ENCODE measurements at places on chromosomes 11 and 22.
A peak's percentile ranks its signal among the peaks of the same experiment; 100 is the strongest.

DNA sequence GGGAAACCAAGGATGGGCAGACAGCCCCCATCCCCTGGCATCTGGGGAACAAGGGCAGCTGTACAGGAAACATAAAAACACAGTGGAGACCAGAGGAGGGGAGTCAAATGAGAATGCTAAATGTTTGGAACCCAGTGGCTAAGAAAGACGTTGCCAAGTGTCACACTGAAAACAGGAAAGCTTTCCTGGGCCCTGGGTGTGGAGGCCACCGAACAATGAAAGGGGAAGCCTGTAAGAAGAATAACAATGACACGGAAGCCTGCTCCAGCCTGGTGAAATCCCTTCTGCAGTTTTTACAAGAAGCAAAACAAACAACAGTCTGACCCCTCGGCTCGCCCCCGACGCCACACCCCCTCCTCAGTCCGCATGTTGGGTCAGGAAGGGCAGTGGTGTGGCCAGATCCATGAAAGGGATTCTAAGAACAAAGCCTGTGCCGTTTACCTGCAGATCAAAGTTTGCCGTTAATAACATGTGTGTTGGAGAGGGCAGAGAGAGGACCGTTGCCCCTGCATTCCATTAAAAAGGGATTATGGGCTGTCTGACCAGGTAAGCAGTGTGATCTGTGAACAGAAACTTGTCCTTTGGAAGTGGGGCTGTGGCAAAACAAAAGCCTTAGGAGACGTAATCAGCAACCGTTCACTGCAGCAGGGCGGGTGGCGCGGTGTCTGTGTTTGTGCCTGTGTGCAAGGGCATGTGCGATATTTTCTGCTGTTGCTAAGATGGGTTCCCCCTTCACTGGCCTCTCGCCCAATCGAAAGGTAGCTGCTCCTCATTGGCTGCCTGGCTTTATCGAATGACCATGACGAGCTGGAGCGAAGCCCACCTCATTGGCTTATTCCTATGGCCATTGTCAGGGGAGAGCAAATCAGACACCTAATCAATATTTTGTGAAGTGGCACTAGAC, 113.7 kb upstream of the BLID start:
- no peak for DNase-seq

GRCh38 chr11:66912911-66913310, 45.3 kb downstream of the PC start:
- no peak for DNase-seq

DNA sequence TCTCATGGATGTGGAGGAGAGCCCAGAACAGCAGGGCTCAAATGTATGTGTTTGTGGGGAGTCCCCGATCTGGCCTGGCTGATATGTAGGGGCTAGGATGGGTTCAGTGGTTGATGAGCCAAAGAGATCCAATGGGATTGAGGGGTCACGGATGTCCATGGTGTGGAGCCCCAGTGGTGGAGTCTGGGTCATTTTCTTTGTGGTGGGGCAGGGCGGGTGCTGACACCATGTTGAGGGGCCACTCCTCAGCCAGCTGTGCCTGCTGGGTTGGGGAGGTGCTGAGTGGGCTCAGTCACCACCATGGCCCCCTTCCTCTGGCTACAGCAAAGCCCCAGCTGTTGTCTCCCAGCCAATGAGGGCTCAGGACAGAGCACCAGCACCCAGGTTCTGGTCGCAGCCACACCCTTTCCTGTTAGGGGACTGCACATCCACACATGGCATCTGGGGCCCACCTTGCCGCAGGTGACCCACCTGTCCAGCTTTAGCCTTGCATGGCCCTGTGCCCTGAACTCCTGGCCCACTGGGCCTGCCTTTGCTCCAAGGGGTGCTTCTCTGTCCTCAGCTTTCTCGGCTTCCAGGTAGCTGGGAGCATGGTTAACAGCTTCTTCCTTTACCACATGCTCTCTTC, 3.2 kb upstream of the GNAZ start:
- DNase-seq, result no peak

DNA sequence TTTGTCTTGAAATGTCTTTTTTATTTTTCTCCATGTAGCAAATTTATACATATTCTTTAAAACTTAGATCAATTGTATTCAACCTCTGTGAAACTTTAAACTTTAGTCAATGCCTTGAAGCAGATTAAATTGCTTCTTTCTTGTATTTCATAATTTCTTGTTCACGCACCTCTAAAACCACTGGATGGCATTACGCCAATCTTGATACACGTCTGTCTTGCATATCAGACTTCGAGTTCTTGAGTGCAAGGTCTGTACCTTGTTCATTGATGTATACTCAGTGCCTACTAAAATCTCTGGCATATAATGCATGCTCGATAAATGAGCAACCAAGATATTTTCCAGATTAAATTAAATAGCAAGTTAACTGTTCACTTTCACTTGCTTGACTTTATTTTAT, 236.8 kb downstream of the CASP12 start:
- DNase-seq, result no peak

DNA sequence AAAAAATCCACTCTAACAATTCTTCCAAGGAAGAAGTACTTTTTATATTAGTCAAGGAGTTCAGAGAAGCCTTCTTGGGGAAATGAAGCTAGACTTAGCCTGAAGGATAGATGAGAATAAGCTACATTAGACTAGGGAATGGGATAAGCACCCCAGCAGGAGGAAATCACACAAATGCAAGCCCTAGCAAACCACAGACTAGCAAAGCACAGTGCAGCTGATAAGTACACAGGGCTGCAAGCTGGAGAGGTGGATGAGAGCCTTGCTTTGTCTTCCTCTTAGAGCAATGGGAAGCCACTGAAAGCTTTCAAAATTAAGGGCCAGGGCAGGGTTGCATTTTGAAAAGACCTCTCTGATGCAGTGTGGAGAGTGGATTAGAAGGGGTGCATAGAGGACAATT, 946.2 kb downstream of the LRRC4C start:
- no peak for DNase-seq

DNA sequence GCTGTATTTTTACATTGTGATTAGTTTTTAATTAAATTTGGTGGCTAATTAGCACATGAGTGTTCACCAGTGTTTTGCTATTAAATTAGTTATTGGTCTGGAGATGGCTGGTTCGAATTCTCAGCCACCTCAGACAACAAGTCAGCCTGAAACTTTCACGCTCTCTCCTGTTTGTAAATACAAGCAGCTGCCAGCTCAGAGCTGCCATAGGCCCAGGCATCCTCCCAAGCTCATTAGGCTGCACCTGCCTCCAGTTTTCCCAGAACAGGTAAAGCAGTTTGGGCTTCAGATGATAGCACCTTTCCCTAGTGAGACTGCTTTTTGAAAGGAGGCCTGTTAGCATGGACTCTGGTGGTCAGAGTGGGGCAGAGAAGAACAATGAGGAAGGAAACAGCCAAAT, 156.8 kb downstream of the NAV2 start:
- DNase-seq, result no peak

DNA sequence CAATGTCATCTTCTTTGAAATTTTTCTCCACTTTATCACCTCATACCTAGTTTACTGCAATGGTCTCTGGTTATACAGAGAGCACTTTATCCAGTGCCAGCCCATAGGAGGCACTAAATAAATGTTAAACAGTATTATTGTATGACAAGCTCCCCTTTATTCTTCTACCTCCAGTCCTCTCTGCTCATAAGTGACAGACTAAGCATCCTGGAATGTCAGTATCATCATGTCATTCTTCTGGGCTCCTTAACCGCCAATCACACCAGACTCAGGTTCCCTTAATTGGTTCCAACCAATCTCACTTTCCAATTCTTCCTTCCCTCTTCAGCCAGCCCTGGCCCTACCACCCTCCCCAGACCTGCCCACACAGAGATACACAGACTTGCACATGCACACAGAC, 93.1 kb downstream of the RPL27A start:
- no peak for DNase-seq

DNA sequence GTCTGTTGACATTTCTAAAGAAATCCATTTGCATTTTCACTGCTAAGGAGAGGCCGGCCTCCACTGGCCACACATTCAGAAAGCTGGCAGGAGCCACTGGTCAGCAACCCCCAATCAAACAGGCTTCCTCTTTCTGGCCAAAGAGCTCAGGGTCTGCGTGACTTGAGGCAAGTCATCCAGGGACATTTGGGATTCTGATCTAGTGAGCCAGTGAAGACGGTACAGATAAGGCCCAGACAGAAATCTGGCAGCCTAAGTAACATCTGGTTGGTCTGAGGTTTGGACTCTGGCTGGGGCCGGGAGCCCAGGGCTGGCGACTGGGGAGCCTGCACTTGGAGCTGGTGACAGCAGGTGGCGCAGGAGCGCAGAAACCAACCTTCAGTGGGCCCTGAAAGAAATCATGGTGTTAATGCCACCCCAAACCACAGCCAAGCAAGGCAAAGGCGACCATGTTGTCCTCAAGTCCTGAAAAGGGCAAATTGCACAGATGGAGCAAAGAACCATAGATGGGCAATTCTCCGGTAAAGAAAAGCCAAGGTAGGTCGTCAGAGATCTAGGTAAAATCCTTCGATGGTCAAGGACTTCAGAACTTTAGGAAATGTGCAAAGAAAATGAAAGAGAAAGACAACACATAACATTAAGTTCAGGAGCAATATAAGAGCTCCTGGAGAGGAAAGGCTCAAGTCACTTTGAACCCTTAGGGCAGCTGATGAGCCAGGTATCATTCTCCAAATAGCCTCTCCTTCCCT, 99.4 kb upstream of the BLID start:
- DNase-seq, result no peak

GRCh38 chr11:76790251-76790650, 7.1 kb downstream of the TSKU start:
- DNase-seq, result no peak

- DNase-seq, result no peak
These were observed 4.0 kb downstream of the POU2AF3 start for GRCh38 chr11:111302298-111302697.

DNA sequence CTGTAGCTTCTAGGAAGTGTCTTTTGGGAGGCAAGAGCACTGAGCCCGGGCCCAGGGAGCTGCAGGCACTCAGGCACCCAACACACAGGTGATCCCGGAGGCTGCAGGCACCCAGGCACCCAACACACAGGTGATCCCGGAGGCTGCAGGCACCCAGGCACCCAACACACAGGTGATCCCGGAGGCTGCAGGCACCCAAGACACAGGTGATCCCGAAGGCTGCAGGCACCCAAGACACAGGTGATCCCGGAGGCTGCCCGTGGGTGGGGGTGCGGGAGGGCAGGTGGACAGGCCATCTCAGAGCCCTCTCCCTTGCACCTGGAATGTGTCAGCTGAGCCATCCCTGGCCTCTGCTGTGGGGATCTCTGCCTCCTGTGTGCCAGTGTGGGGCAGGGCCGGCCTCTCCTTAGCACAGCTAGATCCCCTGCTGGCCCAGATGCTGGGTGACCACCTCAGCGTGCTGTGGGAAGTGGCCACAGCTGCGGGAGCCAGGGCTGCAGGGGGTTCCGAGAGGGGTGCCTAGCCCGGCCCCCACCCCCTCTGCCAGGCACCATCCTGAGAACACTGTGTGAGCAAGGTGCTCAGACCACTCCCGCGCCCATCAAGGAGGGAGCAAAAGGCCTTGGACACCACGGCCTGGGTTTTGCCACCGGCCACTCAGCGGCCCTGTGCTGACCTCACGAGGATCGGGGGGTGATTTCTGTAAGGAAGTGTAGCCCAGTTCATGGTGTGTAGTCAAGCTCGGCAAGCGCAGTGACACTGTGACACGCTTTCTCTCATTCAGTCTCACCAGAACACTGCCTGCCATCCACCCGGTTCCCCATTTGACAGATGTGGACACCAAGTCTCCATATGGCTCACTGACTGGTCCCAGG, 14.2 kb downstream of the MRGPRG start:
- DNase-seq, result no peak

GRCh38 chr11:59078435-59078834, 7.7 kb upstream of the GLYATL1B start:
- DNase-seq, result no peak

GRCh38 chr11:64802370-64803157, 450 bp downstream of the MAP4K2 start:
- peak; percentile 25 for DNase-seq

DNA sequence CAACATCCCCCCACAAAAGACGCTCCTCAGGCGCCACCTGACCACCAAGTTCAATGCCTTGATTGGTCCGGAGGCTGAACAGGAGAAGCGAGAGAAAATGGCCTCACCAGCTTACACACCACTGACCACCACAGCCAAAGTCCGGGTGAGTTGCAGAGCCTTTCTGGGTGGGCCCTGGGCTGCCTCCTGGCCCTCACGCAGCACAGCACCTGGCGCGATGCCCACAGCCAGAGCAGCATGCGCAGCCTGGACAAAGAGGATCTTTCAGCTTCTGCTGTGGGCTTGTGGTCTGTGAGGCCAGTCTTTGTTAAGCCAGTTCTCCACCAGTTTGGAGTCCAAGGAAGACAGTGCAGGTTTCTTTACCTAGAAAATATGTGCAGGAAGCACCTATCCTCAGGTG, 21.6 kb downstream of the CYB5R2 start:
- no peak for DNase-seq

- no peak for DNase-seq
These were observed 17.6 kb downstream of the SELENOO start for GRCh38 chr22:50218153-50218995.

DNA sequence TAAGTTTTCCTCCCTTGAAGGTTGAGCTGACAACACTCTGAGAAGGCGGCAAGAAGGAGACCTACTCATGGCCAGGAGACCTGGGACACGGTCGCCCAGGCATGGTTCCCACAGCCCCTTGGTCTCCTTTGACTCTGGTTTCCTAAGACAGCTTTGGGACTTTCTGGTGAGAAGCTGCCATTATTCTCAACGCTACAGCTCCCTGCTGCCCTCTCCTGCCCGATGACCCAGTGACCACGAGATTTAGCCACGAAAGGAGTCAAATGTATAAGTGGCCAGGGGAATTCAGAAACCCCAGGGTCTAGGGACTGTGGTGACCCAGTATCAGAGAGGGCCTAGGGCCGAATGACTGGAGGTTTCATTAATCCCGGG, 699 bp upstream of the SDF2L1 start:
- DNase-seq, result no peak

DNA sequence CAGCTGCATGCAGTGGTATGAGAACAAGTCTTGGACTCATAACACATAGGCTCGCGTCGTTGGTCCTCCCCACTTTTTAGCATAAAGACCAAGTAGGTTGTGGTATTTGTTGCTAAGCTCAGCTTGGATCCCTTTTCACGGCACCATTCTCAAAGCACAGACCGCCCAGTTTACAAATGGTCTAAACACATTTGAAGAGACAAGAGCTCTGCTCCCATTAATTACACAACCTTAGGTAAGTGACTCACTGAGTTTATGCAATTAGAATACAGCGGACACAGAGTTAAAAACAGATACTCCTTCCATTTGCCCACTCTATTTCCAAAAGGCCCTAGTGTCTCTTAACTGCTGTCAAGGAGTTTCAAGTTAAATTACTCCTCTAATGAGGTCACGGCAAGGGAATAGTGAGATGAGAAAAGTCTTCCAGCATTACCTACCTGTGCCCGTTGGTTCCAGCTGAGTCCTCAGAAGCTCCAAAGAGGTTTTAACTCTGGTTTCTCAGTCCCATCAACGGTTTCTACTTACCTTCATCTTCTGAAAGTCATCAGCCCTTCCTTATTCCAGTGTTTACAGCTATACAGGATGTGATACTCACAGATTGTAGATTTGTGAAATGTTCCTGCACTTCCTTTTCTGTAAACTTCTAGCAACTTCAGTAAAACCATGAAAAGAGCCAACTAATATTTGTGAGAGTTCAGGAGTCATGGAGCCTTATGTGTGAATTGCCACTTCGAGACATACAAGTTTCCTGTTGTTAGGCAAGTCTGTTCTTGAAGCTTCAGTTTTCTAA, at the start of gene MS4A6A:
TSS of gene MS4A6A (minus strand) at position 543 of the 790 bp plus-strand sequence. CDS start 1,356 bp downstream, outside the sequence.
- DNase-seq, result no peak

All from activated T-helper 1 cell treated with anti-CD3 and anti-CD28 coated beads, Interleukin-2, amount 50 U/mL, for 16 hours (primary cell).